ENCODE measurements at places on chromosomes 16 and 17.
A peak's percentile ranks its signal among the peaks of the same experiment; 100 is the strongest.

GRCh38 chr17:68048996-68049395 lies 13.5 kb downstream of the KPNA2 start:
- peak; percentile 13 for DNase-seq

GRCh38 chr17:35588196-35588920 lies 1.2 kb downstream of the AP2B1 start:
- DNase-seq, result peak; percentile 88

DNA sequence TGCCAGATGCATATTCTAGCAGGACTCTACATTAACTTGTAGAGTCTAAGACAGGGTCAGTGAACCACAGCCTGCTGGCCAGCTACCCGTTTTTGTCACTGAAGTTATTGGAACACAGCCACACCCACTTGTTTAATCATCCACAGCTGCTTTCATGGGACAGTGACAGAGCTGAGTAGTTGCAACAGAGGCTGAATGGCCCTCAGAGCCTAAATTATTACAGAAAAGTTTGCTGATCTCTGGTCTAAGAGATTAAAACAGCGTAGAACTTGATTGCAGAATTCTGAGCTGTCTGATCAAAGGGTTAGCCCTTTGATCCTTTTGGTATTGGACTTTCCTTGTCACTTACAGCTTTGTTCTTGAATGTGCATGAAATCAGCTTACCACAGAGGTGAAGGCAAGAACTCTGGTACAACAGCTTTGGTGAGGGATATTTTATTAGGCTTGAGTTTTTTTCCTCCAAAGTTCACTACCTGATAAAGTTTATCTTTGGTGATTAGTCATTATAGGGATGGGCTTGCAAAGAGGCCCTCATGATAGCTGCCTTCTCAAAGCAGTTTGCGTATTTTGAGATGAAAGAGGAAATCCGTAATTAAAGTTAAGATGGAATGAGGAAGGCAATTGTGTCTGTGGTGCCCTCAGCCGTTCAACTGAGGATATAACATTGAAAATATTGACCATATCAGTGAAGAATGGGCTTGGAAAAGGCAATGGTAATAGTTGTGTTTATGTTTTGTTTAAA lies 23.6 kb downstream of the ALDH3A2 start:
- no peak for DNase-seq

DNA sequence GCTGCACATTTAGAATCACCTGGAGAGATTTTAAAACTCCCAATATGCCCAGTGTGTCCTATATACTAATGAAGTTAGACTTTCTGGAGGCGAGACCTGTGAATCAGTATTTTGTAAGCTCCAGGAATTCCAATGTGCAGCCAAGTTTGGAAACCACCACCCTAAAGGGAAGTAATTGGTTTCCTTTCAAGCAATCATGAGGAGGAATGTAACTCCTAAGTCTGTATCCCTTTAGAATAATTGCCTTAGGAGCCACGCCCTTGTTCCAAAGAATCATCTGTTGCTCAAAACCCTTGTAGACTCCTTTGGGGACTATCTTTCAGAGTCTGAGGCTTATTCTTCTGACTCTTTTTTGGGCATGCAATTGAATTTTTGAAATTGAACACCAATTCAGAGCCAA lies 84.4 kb downstream of the DNAH9 start:
- peak; percentile 8 for DNase-seq

DNA sequence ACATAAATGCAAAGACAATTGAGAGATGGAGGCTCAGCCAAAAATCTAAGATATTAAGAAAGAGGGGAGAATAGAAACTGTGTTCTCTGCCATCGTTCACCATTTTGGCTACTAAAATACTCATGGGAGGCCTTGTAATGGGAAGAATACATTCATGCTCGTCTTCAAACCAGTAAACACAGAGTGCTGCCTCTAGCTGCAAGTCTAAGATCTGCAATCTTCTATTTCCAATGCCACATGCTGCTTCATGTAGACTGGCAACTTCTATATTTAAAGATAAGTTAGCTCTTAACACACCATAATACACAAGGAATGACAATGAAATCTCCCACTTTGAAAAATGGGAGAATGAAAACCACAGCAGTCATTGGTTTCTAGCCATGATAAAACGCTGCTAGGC lies 387.3 kb downstream of the HS3ST3B1 start:
- no peak for DNase-seq

All from ACHN (cell line).